ENCODE measurements at places on chromosomes 13 and 19.
A peak's percentile ranks its signal among the peaks of the same experiment; 100 is the strongest.

DNA sequence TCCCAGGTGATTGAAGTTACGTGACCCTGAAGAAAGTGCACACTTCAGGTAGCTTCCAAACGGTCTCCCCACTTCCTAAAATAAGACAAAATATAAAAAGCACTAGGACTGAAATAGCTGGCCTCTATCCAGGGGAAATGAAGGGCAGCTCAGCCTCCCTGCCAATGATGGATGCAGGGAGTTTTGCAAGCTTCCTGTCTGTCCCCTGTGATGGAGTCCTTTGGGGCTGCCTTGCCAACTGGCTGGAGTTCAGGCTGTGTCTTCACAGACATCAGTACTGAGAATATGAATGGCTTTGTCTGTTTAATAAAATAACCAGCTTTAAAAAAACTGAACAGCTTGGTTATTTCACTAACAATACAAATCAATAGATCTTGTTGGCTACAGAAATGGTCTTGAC, 101.4 kb upstream of the GPR12 start:
- DNase-seq: peak; percentile 65

DNA sequence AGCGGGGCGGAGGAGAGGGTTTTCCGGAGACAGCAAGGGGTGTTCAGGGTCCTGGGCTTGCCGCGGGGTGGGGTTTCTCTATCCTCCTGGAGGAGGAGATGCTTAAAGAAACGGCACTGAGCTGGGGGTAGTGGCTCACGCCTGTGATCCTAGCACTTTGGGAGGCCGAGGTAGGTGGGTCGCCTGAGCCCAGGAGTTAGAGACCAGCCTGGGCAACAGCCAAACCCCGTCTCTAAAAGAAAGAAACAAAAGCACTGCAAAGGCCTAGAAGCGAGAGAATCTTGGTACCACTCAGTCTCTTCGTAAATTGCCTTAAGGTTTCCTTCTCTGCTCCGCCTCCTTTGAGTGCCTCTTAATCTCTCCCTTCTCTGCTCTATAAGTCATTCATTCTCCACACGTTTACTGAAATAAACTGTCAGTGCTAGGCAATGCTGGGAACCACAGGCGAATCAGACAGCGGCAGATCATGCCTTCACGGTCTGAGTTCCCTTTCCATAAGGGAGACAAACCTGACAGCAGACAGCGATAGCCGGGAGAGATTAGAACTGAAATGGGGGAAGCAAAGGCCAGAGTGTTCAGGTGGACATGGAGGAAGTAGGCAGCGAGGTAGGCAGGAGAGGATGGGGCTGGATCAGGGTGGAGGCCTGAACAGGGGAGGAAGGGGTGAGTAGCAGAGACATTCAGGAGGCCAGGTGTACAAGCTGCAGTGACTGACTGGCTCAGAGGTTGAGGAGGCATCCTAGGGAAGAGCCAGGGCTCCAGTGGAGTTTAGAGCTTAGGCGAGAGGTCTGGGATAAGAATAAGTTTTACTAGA, 580 bp downstream of the EIF3K start:
- DNase-seq: no peak

GRCh38 chr19:54684527-54684926, 21.7 kb downstream of the LILRB4 start:
- DNase-seq: no peak

- no peak for DNase-seq
These were observed 78.0 kb downstream of the KLF5 start for GRCh38 chr13:73136776-73137175.

GRCh38 chr19:30093966-30094755, 152.1 kb downstream of the URI1 start:
- DNase-seq: no peak

DNA sequence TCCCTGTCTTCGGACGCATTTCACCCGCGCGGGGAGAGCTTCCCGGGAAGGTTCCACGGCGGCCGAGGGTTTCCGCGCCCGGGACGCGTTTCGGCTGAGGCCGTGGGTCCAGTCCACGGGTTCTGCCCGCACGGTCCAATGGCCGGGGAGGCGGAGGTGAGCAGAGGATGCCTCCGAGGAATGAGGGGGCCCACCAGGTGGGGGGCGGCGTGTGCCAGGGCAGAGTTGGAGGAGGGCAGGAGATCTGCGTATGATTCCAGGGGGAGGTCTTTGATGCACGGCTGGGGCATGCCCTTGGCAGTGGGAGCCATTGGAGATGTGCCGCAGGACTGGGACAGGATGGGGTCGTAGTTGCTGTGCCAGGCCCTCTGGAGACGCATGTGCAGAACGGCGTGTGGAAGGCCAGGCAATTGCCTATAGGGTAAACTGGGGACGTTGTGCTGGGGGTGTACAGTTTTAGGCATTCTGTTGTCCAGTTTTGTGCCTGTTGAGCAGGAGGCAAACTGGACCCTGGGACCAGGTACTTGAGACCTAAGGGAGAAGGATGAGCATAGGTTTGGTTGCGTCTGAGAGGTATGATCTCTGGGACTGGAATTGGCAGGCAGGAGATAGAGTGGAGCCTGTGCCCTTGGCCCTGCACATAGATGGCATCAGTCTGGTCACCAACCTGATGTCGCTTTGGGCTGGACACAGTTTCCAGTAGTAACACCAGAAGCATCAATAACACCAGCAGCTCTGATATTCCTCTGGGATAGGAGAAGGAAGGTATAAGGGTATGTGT, 751 bp downstream of the ZNF584 start:
- DNase-seq: peak; percentile 46

DNA sequence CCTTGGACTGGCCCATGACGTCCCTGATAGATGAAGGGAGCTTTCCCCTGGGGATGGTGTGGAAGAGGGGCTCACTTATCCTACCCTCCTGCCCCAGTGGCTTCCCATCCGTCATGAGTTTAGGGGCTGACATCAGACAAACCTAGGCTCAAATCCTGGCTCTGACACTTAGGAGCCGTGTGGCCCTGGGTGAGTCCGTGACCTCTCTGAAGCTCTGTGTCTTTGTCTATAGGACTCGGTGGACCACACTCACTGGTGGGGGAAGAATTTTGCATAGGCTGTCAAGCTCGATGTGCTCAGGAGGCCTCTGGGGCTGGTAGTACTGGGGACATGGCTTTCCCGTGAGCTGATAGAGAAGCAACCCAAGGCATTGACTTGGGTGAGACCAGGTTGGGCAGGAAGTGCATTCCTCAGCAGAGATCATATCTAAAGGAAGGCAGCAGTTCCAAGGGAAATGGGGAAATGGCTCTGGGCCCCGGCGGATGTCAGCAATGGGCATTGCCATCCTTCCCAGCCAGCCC, 17.4 kb upstream of the AP1M2 start:
- no peak for DNase-seq

DNA sequence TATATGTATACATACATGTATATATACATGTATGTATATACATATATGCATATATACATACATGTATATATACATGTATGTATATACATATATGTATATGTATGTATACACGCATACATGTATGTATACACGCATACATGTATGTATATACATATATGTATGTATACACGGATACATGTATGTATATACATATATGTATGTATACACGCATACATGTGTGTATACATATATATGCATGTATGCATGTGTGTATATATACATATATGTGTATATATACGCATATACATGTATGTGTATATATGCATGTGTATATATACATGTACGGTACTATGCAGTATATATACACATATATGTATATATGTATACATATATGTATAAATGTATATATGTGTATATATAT, 2.6 kb upstream of the NCR1 start:
- no peak for DNase-seq

DNA sequence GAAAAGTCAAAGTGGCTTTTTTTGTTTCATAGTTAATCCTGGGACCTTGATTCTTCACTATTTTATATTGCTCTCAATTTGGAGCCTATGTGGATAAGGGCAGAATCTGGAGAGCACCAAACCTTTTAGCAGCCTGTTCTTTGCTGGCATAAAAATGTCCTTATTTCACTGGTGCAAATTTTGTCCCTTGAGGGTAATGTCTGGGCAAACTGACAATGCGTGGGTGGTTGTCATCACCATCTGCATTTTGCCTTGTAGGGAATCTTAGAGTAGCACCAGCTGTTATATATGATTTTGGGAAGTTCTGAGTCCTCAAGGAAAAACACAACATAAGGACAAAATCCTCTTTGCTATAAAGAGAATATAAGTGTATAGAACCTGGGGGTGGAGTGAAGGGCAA, 336.9 kb upstream of the HTR2A start:
- DNase-seq: no peak

DNA sequence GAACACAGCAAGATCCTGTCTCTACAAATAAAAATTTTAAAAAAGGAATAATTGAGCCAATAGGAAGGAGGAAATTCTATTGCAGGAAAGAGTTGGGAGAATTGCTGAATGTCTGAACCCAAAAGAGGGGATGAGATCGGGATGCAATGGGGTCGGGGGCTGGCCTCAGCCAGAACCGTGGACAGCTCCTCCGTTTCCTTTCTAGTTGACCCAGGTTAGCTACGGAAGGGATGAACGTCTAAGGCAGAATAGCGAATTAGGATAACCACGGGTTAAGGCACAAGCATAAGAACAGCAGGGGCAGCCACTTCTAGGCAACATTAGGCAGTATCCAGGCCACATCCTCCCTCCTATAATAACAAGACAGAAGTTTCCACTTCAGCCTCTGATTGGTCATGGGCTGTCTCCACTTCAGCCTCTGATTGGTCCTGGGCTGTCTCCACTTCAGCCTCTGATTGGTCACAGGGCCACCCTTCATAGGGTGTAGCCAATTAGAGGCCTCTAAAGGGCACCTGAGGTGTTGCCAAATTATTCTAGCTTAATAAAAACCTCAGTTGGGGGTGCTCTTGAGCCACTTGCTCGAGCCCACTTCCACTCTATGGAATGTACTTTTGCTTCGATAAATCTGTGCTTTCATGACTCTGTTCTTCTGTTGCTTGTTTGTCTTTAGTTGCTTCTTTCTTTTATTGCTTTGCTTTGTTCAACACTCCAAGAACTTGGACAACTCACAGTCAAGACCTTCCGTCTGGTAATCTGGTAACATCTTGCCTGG, 24.9 kb upstream of the TPM4 start:
- DNase-seq: no peak

GRCh38 chr19:1650650-1651567, 1.5 kb downstream of the TCF3 start:
- no peak for DNase-seq

- no peak for DNase-seq
These were observed 49.5 kb downstream of the C13orf46 start for GRCh38 chr13:113924184-113924901.

- no peak for DNase-seq
These were observed 149.2 kb downstream of the COL4A1 start for GRCh38 chr13:110157718-110158117.

- DNase-seq: no peak
These were observed 20.7 kb downstream of the CEBPG start for GRCh38 chr19:33394006-33394722.

GRCh38 chr13:39836038-39836437, 180.6 kb downstream of the COG6 start:
- no peak for DNase-seq

GRCh38 chr13:64305246-64305645, 2889.6 kb upstream of the PCDH20 start:
- no peak for DNase-seq

Data from NCI-H510A treated with DMSO at 0.1 percent for 48 hours (cell line).